ENCODE measurements at places on chromosomes 4 and X.

- DNase-seq: no peak
Measured at GRCh38 chr4:42401171-42401570, 3.9 kb downstream of the SHISA3 start.

DNA sequence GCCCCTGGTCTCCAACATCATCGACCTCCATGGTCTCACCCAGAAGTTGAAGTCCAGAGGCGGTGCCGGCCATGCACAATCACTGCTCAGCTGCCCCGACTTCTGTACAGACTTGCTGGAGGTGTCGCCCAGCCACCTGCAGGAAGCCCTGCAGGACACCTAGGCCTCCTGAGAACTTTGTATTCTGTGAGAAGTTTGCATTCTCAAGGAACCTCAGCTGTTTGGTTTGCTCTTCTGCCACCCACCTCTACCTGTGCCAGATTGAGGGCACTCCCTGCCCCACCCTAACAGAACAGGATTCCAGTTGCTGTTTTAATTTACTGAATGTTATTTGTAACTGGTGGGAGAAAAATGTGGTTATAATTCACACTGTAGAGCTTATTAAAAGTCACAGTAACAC is 46.8 kb downstream of the TRIM61 start:
- no peak for DNase-seq

GRCh38 chr4:124737619-124738018 is 25.1 kb upstream of the ANKRD50 start:
- no peak for DNase-seq

GRCh38 chr4:23006756-23007155 is 314.0 kb downstream of the GBA3 start:
- DNase-seq: no peak

DNA sequence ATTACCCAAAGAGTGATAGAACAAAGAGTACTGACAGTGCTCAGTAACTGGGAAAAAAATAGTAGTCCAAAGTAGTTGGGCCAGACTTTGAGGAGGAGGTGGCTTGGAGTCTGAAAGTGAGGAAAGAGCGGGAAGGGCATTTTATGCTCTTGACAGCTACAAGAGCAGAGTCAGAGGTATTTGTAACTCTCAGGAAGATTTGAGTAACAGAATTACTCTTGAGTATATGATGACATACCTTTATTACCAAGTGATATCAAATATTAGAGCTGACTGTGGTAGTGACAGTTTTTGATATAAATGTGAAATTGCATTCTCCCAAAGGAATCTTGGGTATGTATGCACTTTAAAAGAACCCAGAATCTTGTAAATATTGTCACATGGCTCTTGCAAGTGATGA is 2.2 kb downstream of the SLAIN2 start:
- DNase-seq: no peak

- DNase-seq: no peak
Measured at GRCh38 chr4:14078326-14078725, 450.8 kb upstream of the BOD1L1 start.

DNA sequence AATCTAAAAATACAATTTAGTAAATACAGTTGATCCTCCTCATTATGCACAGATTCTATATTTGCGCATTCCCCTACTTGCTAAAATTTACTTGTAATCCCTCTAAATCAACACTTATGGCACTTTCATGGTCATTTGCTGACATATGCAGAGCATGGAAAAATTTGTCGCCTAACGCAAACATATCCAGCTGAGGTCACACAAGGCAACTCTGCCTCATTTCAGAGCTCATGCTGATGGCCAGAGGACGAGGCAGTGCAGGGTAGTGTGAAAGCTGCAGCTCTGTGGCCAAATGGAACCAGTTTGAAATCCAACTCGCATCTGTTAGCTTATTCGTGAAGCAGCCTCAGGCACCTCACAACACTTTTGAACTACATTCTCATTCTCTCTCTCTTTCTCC is 39.7 kb upstream of the KLHL2 start:
- no peak for DNase-seq

DNA sequence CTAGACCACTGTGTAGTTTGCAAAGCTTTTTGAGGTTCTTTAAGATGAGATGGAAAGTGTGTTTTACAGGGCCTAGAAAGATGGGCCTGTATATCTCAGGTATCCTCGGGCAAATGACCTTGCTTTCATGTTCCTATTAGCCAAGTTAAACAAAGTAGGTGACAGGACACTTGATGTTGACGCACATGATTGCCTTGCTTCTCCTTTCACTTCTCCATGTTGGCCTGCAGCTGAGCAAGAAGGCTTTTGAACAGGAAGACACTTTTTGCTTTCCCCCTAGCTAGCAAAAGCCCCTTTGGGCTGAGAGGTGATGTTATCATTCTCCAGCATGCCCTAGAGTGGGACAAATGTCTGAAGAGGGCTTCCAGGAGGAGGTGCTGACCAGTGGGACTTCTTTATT is 202.1 kb downstream of the GPC3 start:
- no peak for DNase-seq

DNA sequence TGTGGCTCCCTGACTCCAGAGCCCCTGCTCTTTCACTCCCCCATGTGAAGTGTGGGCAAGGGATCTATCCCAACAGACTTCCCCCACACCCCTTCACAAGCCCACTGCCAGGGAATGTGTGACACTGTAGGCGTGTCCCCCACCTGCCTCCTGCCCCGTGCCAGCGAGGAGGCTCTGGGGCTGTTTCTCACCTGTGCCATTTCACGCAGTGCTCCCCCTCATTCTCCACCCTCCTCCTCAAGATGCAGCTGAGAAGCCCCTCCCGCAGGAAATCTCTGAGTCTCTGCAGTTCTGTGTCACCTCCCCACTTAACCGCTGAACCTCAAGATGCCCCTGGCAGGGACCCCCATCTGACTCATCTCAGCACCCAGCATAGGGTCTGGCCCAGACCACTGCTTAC is 5.4 kb downstream of the MAN2B2 start:
- no peak for DNase-seq
